ENCODE measurements at places on chromosomes 5 and 9.

DNA sequence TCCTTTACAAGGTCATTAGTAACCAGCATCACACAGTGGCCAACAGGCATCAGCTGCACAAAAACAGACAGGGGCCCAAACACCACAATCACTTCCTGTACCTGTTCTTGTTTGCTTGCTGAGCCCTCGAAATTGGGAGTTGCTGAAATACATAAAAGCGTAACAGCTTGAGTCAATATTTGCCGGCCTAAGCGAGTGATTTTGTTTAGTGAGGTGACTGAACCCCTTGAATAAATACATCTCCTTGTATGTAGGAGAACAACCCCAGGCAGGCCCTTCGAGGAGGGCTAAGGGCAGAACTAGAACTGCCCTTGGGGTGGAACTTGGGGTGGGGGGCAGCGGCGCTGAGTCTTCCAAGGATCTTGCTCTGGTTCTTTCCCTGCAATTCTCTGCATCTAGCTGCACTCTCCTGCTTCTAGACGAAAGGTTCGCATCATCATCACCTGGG is 502.5 kb downstream of the RASEF start:
- no peak for DNase-seq

GRCh38 chr5:79436224-79436623 is 77.7 kb downstream of the HOMER1 start:
- DNase-seq = no peak

DNA sequence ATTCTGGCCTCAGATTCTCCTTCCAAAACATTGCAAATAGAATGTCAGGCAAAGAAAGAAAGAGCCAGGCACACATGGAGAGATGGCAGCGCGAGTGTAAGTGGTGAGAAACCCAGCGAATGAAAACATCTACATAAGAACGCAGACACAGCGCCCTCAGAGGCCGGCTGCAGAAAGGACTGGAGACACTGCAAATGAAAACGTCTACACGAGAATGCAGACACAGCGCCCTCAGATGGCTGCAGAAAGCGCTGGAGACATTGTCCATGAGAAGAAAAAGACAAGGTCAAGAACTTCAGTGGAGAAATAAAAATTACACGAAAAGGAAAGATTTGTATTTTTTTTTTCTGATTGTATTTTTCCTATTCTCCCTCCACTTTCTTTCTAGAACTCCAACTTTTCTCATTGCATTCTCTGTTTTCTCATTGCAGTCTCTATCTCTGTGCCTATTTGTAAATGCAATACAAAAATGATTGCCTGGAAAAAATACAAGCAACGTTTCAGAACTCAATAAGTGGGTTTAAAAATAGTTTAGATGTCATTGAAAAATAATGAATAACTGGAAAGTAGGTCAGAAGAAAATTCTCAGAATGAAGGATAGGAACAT is 117.9 kb upstream of the LPCAT1 start:
- peak; percentile 92 for DNase-seq

DNA sequence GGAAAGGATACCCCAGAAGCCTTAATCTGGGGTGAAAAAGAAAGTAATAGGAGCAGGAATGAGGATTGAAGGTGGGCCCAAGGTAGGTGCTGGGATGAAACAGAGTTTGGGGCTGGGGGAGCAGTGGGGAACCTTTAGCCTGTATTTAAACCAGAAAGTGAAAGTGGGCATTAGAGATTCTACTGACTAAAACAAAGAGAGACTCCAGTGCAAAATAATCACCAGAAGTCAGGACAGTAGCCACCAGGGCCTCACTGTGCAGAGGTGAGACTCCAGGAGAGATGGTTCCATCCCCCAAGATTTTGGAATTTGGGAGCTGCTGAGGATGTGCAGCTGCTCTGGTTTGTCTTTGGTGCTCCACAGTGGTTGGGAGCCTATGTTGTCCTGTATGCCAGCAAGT is 13.1 kb downstream of the DNAJB5 start:
- no peak for DNase-seq

DNA sequence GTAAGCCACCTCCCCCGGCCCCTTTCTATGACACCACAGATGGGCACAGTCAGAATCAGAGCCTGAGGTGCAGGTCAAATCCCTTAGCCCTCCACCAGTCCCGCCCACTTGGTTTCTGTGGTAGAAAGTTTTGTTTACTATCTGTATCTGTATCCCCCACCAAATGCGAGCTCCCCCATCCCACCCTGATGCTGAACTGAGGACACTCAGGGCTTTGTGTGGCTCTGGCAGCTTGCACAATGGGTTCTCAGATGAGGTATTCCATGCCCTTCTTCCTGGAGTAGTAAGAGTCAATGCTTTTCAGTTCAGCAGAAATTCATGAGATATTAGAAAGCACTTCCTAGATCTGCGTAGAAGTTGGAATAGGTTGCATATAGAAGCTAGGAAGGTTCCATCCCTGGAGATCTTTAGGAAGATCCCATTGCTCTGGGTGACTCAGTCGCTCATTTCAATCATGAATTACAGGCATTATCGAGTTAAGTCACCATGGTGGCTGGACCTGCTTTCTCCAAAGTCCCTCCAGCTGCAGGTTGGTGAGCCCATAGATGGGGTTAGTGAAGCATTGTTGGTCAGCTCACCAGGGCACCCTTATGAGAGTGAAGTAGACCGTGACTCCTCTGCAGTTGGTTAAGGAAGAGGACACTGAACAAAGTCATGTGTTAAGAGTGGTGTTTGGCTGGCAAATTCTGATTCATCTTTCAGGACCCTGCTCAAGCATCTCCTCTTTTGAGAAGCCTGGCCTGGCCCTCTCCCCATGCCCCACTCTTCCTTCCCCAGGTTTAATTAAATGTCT is 10.6 kb upstream of the KCNIP1 start:
- DNase-seq = no peak

DNA sequence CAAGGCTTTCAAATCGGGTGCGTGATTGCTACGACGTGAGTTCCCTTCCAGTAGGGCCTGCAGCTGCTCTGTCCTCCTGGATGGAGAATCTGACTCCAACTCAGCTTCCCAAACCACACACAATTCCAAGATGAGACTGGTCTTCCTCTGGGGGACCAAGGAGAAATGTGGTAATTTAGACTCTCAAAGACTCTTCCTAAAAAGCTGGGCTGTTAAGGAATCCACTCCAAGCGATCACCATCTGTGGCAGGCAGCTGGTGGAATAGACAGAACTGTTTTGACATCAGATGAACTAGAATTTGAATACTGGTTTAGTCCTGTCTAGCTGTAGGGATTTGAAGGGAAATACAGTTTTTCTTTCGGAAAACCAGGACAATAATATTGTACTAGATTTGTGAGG is 130.7 kb upstream of the KLF4 start:
- no peak for DNase-seq

- no peak for DNase-seq
Observed at GRCh38 chr5:54357408-54358058, 47.2 kb upstream of the ARL15 start.

GRCh38 chr9:15306068-15306756 is 804 bp downstream of the TTC39B start:
- no peak for DNase-seq

DNA sequence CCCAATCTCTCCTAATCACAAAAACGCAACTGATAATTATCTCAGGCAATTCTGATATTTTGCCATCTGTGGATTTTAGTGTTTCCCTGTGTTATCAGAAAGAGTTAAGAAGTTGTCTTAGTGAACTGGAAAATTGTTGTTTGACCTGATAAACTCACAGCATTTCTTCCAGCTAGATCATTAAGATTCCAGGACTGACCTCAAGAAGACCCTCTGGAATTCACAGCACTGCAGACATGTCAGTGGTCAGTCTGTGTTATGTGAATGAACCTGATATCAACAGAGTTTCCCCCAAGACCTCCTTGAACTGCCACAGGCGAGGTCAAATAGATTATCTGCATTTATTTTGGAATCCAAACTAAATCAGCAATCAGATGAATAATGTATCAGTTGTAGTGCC is 174.7 kb downstream of the FBXL7 start:
- DNase-seq = no peak

- peak; percentile 60 for DNase-seq
Observed at GRCh38 chr5:95958310-95959014, 3.2 kb downstream of the ELL2 start.

DNA sequence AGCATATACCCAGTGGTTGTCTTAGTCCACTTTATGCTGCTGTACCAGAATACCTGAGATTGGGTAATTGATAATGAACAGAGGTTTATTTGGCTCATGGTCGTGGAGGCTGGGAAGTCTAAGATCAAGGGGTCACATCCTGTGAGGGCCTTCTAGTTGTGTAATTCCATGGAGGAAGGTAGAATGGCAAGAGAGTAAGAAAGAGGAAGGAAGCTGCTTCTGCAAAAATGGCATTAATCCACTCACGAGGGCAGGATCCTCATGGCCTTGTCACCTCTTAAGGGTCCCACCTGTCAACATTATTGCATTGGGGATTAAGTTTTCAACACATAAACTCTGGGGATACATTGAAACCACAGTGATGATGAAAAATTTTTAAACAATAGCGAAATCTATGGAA is 17.0 kb downstream of the BTNL8 start:
- DNase-seq = no peak

DNA sequence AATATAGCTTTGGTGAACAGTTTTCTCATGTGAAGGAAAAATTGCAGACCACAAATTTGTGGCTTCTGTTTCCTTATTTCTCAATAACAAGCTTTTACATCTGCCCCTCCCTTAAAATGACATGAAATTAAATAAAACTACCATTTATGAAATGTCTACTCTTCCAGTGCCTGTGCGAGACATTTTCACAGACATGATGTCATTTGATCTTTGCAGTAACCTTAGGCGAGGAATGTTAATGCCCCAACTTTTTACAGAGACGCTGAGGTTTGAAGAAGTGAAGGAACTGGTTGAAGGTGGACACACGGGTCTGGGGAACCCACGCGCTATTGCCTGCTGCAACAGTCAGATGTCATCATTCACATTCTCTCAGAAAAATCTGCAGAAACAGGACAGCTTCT is 61.5 kb downstream of the OSTF1 start:
- DNase-seq = no peak

DNA sequence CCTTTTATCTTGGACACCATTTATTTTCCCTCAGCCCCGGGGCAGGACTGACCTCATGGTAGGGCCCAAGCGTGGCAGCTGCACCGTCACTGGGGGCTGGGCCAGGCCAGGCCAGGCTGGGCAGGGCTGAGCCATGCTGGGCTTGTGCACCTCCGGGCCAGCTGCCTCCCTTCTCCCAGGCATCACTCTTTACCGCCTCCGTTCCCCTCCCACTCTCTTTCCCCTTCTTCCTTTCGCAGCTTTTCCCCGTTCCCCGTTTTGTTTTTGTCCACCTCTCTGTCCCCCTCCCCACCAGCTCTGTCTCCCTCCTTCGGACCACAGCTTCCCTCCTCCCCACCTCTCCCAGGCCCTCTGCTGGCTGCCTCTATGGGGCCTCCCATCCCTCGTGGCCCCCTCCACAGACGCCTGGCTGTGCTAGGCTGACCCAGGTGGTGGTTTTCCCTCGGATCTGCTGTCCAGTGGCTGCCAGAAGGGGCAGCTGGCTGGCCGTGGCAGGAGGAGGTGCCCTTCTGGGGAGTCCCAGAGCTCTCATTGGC is 17.9 kb downstream of the FGF18 start:
- DNase-seq = no peak

GRCh38 chr9:91265514-91265913 is 96.2 kb downstream of the AUH start:
- DNase-seq = no peak

GRCh38 chr5:150108711-150109514 is 22.6 kb upstream of the CSF1R start:
- DNase-seq = no peak

DNA sequence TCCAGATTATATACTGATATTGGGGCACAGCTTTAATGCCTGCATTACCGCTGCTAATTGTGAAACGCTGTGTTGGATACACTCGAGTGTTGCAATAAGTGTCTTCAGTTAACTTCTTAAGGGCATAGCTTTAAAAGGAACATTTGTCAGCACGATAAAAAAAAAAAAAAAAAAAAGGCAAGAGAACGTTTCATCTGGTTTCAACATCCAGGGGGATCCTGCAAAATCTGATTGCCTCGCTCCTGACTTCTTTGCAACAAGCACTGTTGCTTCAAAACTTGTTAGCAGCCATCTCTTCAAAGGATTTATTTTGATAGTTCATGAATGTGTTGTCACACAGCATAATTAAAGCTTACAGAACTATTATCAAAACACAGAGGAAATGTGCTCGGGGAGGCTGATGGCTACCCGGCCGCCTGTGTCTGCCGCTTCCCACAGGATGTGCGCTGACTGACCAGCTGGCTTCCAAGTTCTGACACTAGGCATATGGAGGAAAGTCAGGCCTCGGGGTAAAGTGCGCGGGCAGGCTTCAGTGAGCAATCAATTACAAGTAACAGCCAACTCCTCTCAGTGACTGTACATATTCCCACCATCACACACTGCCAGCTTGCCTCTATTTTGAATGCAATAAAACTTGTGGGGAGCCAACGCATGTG is 77.7 kb downstream of the EBF1 start:
- DNase-seq = no peak

- no peak for DNase-seq
Observed at GRCh38 chr9:76772686-76773445, 8.6 kb downstream of the PCA3 start.

GRCh38 chr5:137303509-137303908 is 195.6 kb downstream of the SPOCK1 start:
- no peak for DNase-seq

DNA sequence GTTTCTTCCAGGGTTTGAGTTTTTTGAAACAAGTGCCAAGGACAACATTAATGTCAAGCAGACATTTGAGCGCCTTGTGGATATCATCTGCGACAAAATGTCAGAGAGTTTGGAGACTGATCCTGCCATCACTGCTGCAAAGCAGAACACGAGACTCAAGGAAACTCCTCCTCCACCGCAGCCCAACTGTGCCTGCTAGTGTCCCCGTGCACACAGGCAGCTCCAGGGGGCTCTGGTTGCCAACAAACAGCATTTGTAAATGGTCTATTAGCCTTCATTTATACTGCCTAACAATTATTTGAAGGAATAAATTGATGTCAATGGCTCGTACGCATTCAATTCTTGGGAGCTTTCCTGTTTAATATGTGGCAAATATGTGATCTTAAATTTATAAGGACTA is 268.3 kb downstream of the RAB3C start:
- DNase-seq = no peak

DNA sequence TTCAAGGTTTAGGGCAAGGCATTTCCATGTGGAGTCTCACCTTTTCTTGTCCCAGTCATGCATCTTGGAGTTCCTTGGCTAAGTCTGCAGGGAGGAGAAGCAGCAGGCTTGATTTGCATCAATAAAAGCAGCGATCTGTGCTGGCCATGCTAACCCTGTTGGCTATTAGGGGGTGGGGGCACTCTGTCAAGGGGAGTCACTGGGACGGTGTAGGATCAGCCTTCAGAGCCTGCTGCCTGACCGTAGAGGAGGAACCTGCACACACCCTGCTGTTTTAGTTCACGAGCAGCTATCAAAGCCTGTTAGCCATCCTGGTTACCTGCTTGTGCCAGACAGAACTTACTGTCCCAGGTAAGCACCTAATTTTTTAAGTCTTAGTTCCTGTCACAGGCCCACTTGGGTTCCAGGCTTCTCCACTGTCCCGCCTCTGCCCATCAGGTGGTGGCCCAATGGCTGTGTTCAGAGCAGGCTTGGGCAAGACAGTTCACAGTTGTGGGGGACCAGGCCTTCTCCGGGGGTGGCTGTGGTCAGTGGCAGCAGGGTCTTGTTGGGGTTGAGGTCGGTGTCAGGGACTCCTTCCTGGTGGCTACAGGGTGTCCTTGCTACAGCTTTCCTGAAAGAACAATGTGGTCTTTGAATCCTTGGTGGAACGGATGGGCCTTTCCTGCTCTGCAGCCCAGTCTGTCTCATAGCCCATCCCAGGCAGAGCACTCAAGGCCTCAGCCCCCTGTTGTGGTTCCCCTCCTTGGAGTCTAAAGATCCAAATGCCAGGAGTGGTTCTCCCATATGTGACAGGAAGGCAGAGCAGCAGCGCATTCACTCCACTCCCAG is 43.7 kb downstream of the SECISBP2 start:
- DNase-seq = no peak
